ENCODE measurements at places on chromosomes 16 and 17.

DNA sequence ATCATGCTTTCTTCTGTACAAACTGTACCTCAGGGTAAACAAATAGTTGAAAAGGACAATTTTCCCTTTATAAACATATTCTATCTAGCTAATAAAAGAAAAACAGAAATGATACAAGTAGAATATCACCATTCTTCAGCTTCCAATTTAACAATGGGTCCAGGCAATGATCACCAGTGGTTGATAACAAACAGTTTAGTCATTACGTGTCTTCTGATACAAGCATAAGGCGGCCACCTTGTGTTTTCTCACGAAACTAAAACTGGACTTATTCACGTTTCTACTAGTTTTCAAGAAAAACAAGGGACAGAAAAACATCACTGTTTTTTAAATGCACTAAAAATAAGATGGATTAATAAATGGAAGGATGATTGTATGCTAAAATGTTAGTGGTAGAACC, 58.3 kb downstream of the STH start:
- DNase-seq, result no peak

GRCh38 chr17:79054200-79054960, 20.2 kb upstream of the ENGASE start:
- no peak for DNase-seq

DNA sequence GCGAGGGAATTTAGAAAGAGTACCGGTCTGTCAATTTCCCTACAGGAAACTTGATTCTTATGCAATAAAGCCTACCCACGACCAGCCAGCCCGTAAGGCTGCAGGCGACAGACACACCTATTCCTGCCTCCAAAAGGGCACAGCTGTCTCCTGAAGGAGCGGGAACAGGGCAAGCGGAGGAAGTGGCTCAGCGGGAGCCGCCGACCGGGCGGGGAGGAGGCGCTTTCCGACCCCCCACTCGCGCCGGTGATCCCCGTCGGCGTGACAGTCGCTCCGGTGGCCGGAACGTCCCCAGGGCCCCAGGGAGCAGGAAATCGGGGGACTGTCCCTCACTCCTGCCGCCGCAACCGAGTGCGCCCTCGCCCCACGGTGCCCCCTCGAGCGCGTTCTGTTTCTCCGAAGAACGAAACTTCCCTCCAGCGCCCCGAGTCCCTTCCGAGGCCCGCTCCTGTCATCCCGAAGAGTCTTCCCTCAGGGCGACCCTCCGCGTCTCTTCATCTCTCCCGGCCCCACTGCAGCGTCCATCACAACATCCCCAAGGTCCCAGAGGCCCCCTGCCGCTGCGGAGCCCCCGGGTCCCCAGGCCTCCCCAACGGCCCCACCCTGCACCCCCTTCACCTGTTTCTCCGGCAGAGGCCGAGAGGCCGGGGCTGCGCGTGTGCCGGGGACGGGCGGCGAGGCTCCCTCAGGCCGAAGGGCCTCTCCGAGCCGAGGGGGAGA, 421 bp downstream of the STAT3 start:
- no peak for DNase-seq

GRCh38 chr17:75115555-75115954, 5.8 kb downstream of the ARMC7 start:
- no peak for DNase-seq

DNA sequence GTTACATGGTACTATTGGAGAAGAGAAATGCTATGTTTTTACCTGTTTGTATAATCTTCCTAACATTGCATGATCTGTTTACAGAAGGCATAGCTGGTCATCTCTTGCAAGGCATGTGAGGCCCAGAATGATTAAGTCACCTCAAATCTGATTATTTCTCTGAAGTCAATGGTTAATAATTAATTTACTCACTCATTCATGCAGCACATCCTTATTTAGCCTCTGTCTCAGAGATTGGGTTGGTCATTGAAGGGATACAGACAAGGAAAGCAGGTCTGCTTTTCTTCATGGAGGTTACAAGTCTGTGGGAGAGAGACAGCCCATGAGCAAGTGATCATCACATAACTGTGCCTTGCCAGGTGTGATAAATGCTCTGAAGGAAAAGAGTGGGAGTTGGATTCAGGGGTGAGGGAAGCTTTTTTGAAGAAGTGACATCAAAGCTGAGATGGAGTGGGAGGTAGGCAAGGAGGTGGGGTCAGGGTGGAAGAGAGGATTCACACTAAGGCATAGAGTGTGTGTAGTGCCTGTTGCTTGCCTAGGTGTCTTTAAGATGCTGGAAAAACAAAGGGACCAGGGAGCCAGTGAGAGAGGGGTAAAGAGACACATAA, 16.3 kb upstream of the RBFOX1 start:
- DNase-seq, result no peak

GRCh38 chr17:66715076-66715675, 119.7 kb upstream of the CACNG5 start:
- no peak for DNase-seq

GRCh38 chr16:87033021-87033471, 284.1 kb downstream of the C16orf95 start:
- no peak for DNase-seq

DNA sequence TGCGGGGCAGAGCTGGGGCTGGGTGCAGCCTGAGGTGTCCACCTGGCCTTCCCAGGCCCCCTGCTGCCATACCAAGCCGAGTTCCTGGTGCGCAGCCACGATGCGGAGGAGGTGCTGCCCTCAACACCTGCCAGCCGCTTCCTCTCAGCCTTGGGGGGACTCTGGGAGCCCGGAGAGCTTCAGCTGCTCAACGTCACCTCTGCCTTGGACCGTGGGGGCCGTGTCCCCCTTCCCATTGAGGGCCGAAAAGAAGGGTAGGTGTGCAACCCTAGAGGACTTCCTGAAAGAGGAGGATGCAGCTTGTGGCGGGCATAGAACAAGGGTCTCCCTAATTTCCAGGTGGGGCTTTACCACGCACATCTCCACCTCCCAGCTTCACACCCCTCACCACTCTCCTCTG, 2.5 kb downstream of the SGCA start:
- DNase-seq, result no peak

DNA sequence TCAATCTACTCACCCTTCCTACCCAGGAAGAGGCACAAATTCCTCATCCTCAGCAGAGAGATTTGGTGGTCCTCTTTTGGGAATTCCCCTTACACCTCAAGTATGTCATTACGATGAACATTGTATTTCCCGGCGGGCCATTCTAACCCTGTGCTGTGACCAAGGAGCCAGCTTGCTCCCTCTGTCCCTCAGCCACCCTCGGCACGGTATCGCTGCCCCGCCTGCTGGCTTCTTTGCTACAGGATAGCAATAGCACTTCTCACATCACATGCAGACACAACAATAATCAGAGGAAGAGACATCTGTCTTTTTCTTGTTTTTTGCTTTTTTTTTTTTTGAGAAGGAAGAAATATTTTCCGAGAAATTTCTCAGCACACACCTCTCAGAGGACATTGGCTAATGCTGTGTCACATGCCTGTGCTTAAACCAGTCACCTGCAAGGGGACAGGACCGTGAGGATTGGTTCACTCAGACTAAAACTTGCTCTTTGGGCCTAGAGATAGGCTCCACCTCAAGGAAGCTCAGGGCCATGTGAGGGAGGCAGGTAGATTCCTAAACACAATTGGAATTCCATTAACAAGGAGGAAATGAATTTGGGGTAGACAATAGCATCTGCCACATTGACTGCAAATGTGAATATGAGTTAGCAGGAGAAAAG, 41.2 kb downstream of the TMC5 start:
- no peak for DNase-seq

- DNase-seq, result no peak
Measured at GRCh38 chr17:58362368-58363014, 10.5 kb upstream of the SUPT4H1 start.

GRCh38 chr16:60882816-60883215, 1153.4 kb downstream of the CDH8 start:
- DNase-seq, result no peak

- no peak for DNase-seq
Measured at GRCh38 chr17:79332011-79332554, 257.5 kb downstream of the ENGASE start.

GRCh38 chr17:68431661-68432071, 25.6 kb downstream of the WIPI1 start:
- peak; percentile 15 for DNase-seq

DNA sequence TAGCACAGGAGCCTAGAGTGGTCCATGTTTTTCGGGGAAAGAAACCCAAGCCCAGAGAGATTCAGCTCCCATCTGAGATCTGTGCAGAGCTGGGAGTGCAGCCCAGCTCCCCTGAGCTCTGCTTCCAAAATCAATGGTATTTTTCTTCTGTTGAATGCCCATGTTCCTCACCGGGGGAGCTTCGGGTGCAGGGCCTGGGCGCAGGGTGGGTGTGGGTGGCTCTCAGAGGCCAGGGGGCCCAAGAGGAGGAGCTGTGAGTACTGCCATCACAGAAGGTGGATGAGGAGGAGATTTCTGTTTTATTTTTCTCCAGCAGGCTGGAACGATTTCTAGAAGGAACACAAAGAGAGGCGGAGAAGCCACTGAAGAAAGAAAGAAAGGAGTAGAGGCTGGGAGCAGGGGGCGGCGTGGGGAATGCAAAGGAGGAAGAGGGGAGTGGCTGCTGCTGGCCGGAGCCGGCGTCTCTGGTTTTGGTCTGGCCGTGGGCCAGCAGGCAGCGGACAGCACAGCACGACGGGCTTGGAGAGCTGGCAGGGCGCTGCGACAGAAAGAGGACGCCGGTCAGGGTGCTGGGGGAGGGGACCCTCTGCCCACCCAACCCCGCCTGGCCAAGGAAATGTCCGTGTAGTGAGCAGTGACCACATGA, 76.2 kb upstream of the KSR1 start:
- no peak for DNase-seq

- no peak for DNase-seq
Measured at GRCh38 chr16:66949472-66949871, 11.6 kb upstream of the CES3 start.

DNA sequence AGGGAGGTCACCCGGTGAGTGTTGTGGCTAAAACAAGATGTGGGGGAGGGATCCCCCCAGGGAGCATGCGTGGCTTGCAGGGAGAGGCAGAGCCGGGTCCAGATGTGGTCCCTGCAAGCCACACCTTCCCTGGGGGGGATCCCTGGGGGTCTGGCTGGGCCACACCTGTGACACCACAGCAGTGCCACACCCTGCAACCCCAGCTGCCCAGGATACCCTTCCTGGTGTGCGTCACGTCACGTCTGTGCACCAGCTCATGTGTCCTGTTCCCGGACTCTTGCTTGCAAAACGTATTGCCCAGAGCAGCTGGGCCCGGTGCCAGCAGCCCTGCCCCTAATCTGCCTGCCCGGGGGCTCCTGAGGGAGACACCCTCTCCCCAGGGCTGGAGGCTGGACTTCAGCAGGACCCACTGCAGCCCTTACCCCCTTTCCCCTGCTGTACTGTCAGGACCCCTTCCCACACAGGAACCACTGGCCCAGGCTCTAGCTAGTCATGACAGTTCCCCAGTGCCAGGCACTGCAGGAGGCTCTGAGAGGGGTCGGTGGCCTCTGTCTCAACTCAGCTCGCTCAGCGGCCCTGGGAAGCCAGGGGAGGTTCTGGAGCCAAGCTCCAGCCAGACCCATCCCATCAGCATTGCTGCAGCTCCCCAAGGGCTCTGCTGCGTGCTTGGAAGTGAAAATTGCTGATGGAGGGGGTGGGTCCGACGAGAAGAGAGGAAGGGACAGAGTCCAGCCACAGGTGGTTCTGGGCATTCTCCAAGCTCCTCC, 25.8 kb upstream of the ACSF3 start:
- no peak for DNase-seq

GRCh38 chr17:68801335-68802247, 153.6 kb downstream of the ABCA8 start:
- no peak for DNase-seq
